ENCODE measurements at places on chromosomes 4 and X.

- no peak for DNase-seq
These were observed 305.7 kb downstream of the PDGFC start for GRCh38 chr4:156665780-156666366.

- no peak for DNase-seq
These were observed 34.2 kb downstream of the ARHGEF9 start for GRCh38 chrX:63750811-63751210.

- no peak for DNase-seq
These were observed 78.0 kb upstream of the TMEM33 start for GRCh38 chr4:41857226-41857641.

GRCh38 chr4:138389976-138390685 lies 148.0 kb upstream of the SLC7A11 start:
- DNase-seq = no peak

DNA sequence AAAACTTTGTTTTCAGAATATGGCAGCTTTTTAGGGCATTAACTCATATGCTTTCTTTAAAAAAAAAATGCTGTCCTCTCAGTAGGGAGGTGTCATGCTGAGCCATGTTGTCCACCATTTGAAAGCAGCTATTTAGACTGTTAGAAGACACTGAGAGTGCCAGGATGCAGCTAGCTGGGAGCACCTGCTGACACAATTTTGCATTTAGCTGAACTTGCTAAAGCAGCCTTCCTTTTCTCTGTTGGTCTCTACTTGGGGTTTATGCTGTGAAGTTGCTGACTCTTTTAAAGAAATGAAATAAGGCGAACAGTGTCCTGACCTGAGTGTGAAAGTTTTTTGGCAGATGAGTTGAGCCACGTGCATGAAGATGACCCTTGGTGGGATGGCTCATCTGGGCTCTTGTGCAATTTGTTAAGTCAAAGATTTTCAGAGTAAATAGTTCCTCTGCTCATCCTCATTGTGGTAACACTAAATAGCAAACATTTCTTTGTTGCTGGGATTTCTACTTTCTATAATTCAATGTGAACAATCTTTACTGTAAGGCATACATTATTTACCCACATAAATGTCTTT lies 64.5 kb downstream of the CDS1 start:
- no peak for DNase-seq

- DNase-seq = peak; percentile 67
These were observed 114.5 kb downstream of the ADRA2C start for GRCh38 chr4:3880615-3881120.
